ENCODE measurements at places on chromosomes 2 and 18.
A peak's percentile ranks its signal among the peaks of the same experiment; 100 is the strongest.

DNA sequence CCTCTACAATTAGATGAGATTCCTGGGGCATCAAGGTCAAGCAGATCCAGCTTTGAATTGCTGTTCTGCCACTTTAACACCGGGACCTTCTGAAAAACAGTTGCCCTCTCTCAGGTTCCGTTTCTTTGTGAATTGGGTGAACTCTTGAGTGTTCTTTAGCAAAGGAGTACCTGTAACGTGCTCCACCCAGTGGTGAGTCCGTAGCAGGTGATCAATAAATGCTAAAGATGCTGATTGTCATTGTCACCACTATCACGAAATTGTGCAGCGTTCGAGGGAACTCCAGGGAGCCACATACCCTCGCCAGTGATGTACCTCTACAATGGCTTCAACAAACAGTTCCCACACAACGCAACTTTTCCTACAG, 81.9 kb downstream of the TCF7L1 start:
- no peak for DNase-seq

GRCh38 chr2:26692897-26693849, 651 bp downstream of the KCNK3 start:
- DNase-seq = peak; percentile 85

DNA sequence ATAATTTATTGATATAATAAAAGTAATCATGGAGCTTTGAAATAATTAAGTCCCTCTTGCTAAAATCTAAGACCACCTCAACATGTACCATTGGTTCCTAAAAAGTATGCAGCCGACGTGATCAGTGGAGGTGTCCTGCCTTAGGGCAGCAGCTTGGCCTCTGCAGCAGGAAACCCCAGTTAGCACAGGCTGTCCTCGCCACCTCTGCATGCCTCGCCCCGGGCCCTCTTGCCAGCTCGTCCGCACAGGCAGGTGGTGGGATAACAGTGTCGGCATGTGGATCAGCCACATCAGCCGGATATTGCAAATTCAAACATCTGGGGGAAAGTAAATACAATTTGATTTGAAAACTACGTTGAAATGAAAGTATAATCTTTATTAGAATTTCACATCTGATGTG, 22.9 kb downstream of the COA5 start:
- peak; percentile 22 for DNase-seq

DNA sequence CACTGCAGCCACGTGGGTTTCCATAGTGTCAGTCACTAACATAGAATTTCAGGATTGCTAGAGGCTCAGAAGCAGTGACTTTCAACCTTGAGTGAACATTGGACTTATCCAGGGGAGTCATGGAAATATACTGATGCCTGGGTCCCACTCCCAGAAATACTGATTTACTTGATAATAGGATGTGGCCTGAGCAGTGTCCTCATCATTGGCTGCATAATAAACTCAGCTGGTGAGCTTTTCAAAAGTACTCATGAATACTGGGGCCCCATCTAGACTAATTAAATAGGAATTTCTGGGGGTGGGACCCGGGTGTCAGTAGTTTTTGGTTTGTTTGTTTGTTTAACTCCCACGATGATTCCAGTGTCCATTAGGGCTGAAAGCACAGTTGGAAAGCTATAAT, 141.4 kb downstream of the COL4A4 start:
- DNase-seq = no peak

GRCh38 chr2:80324525-80324924, 20.0 kb upstream of the LRRTM1 start:
- DNase-seq = no peak

GRCh38 chr2:140601801-140602200, 1529.0 kb downstream of the LRP1B start:
- DNase-seq = no peak

DNA sequence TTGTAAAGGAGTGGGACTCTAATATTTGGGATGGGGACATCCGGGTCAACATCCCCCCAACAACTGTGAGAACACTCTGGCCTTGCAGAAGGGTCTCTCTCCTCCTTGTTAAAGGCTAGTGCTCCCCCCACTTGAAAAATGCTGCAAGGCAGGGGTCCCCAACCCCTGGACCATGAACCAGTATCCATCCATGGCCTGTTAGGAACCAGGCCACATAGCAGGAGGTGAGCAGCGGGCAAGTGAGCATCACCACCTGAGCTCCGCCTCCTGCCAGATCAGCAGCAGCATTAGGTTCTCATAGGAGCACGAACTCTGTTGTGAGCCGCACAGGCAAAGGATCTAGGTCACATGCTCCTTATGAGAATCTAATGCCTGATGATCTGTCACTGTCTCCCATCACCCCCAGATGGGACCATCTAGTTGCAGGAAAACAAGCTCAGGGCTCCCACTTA, 243.9 kb upstream of the ID2 start:
- DNase-seq = no peak

DNA sequence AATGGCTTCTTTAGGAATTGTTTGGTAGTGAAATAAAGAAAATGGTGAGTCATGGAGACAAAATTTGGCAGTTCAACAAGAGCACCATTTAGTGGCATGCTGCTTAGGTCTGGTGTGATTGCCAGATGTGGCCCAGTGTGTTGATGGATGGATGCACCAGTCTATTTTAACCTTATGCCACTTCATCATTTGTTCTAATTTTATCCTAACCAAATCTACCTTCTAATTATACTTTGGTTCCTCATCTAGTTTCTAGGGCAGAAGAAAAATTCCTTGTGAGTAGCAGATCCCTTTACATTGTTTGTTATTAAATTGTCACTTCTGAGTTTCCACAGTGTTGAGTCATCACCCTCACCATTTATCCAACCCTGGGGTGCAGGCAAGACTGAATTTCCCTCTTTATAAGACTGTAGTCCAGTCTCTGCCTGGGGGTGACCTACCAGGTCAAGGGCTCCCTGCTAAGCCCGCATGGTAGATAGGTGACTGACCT, 32.5 kb downstream of the NABP1 start:
- DNase-seq = no peak

DNA sequence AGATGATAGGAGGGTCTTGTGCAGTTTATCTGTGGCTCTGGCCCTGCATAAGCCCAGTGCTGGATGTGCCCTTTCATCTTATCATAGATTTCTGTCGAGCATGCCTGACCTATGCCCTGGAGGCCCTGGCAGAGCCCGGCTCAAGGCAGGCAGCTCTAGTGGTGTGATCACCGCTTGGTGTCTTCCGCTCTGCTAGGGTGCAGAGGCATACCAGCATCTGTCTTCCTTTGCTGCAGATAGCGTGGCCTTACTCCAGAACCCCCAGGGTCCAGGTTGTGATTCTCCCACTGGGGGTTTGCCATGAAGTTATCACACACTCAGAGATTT, 13.7 kb upstream of the TRAF3IP1 start:
- no peak for DNase-seq

DNA sequence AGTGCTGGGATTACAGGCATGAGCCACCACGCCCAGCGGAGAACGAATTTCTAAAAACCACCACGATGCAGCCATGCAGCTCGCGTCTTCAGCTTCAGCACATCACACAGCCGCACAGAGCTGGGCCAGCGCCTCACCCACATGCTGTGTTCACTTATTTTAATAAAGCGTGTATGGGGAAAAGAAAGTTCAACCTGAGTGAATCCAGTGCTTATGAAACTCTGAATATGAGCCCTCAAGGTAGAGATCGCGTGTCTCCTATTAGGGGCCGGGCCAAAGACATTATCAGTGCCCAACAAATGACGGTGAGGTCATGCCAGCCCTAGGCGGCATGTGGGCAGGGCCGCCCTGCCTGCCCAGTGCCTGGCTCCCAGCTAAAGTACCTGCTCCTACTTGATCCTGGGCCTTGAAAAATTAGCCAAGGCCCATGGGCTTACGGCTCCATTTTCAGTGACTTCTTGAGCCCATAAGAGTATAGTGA, 44.3 kb downstream of the SPRED2 start:
- DNase-seq = no peak

GRCh38 chr18:53117851-53118250, 777.9 kb downstream of the DCC start:
- DNase-seq = no peak

- DNase-seq = no peak
Observed at GRCh38 chr2:203820969-203821368, 46.6 kb upstream of the CTLA4 start.

DNA sequence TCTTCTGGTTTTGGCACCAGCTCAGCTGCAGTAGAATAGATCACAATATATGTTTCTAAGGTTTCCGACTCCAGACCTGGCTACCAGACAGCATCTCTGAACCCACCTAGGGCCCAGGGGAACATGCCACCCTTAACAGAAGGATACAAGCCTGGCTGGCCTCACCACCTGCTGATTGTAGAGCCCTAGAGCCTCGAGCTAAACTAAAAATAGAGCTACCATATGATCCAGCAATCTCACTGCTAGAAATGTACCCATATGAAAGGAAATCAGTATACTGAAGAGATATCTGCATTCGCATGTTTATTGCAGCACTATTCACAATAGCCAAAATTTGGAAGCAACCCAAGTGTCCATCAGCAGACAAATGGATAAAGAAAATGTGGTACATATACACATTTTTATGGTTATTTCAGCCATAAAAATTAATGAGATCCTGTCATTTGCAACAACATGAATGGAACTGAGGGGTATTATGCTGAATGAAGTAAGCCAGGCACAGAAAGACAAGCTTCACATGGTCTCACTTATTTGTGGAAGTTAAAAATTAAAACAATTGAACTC, 242.4 kb upstream of the SLC39A10 start:
- DNase-seq = no peak

GRCh38 chr2:209533391-209533790, 109.5 kb downstream of the MAP2 start:
- DNase-seq = no peak

- DNase-seq = peak; percentile 84
Observed at GRCh38 chr2:119264781-119265692, 41.4 kb downstream of the STEAP3 start.

- DNase-seq = peak; percentile 1
Observed at GRCh38 chr2:124704071-124704925, 679.2 kb downstream of the CNTNAP5 start.

DNA sequence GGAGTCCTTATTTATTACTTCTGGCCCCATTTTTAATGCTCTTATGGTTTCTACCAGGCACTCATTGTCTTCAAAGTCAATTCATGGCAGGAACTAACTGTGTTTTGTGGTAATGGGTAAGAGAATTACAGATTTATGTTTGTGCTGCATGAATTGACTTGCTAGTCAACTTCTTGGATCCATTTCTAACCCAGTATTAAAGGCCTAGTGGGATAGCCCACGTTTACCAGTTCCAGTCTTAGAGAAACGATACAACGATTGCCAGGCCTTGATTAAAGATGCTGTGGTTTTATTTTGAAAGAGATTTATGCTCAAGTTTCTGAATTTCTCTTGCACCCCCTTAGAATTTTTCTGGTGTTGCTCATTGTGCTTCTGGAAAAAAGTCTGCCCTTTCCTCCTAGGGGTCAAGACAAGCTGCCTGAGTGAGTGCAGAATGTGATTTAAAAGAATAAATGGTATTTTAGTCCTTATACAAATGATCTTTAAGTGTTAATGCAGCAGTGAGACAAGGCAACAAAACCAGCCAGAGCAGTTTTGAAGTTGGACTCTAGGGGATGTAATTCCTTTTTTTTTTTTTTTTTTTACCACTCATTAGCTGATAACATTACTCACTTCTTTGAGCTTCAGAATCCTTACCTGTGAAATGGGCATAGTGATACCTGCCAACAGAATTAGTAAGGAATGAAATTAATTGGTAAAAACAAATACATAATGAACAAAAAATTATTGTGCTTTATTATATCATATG, 101.5 kb downstream of the ARHGAP15 start:
- DNase-seq = no peak

GRCh38 chr18:31598021-31598805, 6.5 kb downstream of the TTR start:
- no peak for DNase-seq

GRCh38 chr2:102149243-102149642, 6.7 kb downstream of the IL1R1 start:
- no peak for DNase-seq

DNA sequence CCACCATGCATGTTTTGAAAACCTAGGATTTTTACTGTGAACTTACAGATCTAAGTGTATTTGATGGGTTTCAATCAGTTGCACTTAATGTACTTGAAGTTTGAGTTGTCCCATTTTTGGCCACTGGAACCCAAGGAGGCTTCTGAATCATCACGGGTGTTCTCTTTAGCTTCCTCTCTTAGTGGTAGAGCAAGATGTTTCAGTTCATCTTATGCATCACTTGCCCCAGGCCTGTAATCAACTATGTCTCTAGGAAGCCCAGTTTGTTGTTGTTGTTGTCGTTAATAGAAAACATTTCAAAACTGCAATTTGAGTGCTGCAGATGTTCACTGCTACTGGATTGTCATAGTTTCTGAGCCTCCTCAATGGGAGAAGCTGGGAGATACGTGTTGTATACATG, 97.0 kb downstream of the FHOD3 start:
- DNase-seq = no peak

GRCh38 chr18:10892786-10893185, 256.6 kb downstream of the PIEZO2 start:
- no peak for DNase-seq

DNA sequence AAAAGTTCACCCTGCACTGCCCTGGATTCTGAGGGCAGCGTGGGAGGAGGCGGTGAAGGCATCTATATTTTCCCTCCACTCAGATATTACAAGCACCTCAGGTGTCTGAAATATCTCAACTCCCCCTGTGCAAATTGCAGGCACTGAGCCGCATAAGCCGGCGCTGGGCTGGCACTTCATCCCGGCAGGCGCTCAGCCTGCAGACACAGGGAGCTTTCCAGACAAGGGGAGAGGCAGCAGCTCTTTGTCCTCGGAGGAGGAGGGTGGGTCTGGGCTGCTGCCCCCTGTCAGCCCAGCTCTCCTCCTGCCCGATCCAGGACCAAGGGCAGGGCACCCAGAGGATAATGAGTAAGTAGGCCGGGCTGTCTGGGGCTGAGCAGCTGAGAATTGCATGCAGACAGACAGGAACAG, 189.3 kb upstream of the MYT1L start:
- DNase-seq = peak; percentile 71

- no peak for DNase-seq
Observed at GRCh38 chr18:48740068-48740440, 201.2 kb downstream of the CTIF start.

- no peak for DNase-seq
Observed at GRCh38 chr2:45750484-45750883, 99.0 kb downstream of the PRKCE start.

- DNase-seq = no peak
Observed at GRCh38 chr2:148049284-148049683, 28.4 kb downstream of the MBD5 start.

GRCh38 chr2:168916331-168916675, 15.2 kb downstream of the G6PC2 start:
- no peak for DNase-seq

DNA sequence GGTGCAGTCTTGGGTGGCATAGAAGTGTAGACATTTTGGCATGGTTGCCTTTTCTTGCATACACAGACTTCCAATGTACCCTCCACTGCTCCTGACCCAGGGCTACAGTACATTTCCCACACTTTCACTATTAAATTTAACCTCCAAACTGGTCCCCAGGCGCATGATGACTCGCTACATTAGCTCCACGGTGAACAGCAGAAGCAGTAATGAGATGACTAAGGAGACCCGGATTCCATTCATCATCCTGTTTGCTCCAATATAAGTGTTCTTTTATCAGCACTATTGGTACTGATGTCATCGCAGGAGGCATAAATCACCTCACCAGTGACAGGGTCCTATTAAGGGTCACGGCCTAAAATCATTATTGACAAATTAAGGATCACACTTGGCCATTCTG, 316.5 kb downstream of the EN1 start:
- DNase-seq = no peak

- DNase-seq = no peak
Observed at GRCh38 chr18:70621710-70622109, 332.9 kb downstream of the SOCS6 start.

GRCh38 chr2:218877331-218877730, 3.3 kb upstream of the WNT10A start:
- DNase-seq = no peak
